Putamen (tissue), 1 donor: ENCODE measurements at places on chromosomes 5 and 9.
A peak's percentile ranks its signal among the peaks of the same experiment; 100 is the strongest.

DNA sequence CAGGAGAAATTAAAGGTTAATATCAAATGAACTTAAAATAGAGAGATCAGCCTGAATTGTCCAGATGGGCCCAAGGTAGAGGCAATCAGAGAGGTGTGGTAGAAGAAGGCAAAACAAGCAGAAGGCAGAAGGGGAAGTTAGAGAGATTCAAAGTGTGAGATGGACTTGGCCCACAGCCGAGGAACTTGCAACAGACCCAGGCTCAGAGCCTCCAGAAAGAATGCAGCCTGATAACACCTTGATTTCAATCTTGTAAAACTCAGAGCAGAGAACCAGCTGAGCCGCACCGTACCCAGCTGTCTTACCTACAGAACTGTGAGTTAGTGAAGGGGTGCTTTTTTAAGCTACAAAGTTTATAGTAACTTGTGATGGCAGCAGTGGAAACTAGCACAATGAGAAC, 190.9 kb downstream of the RFK start:
- DNase-seq = no peak

- DNase-seq = peak; percentile 29
These were observed 51.0 kb downstream of the FKTN start for GRCh38 chr9:105608721-105609598.

DNA sequence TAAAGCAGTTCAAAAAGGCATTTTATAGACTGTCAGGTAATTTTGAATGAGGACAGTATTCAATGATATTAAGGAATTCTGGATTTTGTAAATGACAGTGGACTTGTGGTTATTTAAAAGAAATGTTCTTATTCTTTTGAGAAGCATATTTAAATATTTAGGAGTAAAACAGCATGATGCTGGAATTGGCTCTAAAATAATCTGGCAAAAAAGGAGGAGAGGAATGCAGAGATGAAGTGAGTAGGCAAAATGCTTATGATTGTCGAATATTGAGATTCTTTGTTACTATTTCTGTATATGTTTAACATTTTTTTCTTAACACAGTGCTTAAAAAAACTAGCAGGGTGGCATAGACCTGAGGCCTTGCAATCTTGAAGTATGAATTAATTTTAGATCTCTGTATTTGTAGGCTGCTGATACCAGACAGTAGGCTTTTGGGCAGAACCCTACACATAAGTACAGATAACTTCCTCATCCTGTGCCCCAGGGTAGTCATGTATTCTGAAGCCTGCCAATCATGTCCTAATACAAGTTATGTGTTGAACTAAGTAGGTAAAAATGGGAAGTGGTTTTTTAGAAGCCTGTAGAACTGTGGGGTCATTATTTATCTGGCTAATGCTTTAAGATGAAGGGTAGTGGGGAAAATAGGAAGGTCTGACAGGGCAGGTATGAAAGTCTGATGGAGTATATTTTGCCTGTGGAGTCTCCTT, 9.4 kb downstream of the CD180 start:
- no peak for DNase-seq

- DNase-seq = no peak
These were observed 28.5 kb upstream of the HMCN2 start for GRCh38 chr9:130237076-130237475.

DNA sequence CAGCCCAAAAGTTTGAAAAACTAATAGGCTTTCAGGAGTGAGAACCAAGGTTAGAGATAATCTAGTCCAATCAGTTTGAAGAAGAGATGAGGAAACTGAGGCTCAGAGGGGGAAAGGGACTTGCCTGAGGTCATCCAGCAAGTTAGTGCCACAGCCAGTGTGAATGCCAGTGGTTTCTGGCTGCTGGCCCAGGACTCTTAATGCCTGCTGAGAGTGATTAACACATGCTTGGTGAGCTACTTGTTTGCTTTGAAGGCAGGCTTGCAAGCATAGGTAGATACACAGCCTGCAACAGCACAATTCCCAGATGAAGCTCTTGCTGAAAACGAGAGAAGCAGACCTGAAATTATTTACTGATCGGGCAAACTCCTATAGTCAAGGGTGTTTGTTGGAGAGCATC, 591.6 kb upstream of the SGCD start:
- DNase-seq = no peak

GRCh38 chr9:16039218-16039987, 486.6 kb downstream of the CCDC171 start:
- peak; percentile 23 for DNase-seq

DNA sequence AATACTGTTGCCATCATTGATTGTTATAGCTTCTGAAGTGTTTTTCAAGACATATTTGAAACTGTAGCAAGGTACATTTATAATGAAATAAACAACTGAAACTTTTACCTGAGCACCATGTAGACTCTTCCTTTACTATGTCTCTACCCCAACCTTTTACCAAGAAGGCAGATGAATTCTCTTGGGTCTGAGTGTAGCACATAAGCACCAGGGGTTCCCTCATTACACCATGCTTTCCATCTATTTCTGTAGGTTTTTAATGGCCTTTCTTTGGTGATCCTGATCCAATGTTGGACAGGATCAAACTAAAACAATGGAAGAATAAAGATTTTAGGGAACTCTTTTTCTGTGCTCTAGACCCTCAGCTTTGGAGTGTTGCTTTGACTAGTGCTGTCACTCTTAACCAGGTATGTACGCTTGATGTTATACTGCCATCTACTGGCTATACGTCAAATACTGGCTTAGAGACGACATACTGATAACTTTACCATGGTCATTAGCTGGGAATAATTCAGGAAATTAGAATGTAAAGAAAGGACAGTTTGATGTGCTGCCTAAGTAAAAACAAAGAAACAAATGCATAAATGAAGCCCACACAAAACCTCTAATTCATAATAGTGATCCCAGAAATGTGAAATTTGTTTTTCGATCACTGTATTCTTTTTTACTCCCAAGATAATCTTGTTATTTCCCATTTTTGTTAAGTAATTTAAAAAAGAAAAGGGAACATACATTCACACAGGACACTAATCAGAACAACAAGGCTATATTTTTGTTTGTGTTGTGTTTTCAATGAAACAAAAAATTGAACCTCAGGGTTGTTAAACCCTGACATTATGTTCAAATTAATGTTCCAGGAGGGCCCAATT, 30.7 kb downstream of the IFNW1 start:
- DNase-seq = peak; percentile 57

DNA sequence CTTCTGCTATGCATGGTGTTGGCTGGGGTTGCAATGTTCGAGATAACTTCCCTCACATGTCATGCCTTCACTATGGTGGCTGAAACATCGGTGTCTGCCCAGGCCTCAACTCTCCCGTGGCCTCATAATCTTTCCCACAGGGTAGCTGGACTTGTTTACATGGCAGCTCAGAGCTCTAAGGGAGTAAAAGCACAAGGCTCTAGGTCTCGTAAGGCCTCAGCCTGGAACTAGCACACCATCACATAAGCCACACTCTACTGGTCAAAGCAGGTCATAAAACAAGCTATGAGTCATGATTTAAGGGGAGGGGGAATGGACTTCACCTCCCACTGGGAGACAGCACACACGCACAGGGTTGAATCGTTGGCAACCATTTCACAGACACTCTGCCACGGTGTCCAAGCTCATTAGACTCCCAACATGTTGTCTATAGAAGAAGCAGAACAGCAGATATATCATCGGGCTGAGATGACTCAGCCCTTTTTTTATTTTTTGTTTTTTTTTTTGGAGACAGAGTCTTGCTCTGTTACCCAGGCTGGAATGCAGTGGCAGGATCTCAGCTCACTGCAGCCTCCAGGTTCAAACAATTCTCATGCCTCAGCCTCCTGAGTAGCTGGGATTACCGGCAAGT, 66.8 kb upstream of the IL17B start:
- no peak for DNase-seq

DNA sequence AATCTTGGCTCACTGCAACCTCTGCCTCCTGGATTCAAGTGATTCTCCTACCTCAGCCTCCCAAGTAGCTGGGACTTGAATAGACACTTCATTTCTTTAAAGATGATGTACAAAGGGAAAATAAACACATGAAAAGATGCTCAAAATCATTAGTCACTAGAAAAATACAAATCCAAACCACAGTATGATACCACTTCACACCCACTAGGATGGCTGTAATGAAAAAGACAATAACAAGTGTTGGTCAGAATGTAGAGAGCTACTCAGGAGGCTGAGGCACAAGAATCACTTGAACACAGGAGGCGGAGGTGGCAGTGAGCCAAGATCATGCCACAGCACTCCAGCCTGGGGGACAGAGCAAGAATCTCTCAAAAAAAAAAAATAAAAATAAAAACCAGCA, 13.0 kb downstream of the F2RL2 start:
- no peak for DNase-seq

- no peak for DNase-seq
These were observed 96.5 kb upstream of the LMX1B start for GRCh38 chr9:126516936-126517832.

DNA sequence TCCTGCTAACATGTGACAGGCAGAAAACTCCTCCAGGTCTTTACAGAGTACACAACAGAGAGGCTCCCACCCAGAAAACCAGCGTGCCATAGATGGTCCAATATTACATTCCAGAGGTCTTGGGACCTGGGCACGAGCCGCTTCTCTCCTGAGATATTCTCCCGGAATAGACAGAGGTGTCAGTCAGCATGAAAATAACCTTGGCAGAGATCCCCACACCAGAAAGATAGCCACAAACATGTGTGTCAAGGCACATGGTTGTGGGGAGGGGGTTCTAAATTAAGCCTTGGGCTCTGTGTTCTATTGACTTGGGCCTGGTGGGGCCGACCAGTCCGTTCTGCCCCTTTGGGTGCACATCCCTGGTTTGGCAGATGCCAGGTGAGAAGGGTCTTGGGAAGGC, 78.4 kb downstream of the BOD1 start:
- DNase-seq = no peak
